ENCODE measurements at places on chromosomes 16 and 17. TPM values are rescaled to one million over a fixed set of nuclear protein-coding genes. Genes with fewer than 3 reads are reported as not detected.

The SNAI3 gene
- total RNA-seq = 8.4 TPM

The USP32 gene
- total RNA-seq = 39.7 TPM

The ITPRIPL2 gene
- total RNA-seq = 33.4 TPM

The SLC13A2 gene
- total RNA-seq = not detected

The MIEN1 gene
- 6.3 TPM for total RNA-seq

The TP53TG3 gene
- not detected for total RNA-seq

The C1QL1 gene
- 1.0 TPM for total RNA-seq

The ABCC3 gene
- 1.0 TPM for total RNA-seq

The TMEM92 gene
- total RNA-seq = not detected

The GP1BA gene
- under 0.01 TPM for total RNA-seq
